ENCODE measurements at places on chromosomes 5 and 9.

DNA sequence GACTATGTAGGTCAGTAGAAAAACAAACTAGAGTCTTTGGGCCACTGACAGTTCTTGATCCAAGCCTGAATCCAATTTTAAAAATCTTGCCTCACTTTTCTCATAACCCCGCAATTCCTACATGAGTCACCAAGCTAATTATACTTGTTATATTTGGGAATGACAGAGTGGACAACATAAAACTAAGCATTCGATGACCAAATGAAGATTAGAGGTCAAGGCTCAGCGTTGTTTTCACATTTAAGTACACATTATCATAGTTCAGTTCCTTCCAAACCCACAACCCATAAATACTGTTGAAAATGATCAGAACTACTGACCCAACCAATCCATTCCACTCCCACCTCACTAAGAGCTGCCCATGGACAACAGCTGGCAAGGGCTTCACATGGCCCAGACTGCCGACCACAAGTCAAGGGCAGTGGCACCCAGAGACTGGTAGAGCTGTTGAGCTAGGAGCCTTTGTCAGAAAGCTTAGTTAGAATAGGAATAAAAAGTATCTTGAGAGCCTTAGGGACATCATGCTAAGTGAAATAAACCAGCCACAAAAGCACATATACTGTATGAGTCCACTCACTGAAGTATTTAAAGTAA, 64.2 kb downstream of the MYO10 start:
- no peak for DNase-seq

GRCh38 chr5:170426786-170427185, 37.6 kb upstream of the KCNMB1 start:
- DNase-seq = no peak

GRCh38 chr5:140996060-140996459, 29.8 kb downstream of the PCDHAC2 start:
- DNase-seq = no peak

GRCh38 chr9:20848490-20848889, 164.4 kb downstream of the FOCAD start:
- peak; percentile 46 for DNase-seq

DNA sequence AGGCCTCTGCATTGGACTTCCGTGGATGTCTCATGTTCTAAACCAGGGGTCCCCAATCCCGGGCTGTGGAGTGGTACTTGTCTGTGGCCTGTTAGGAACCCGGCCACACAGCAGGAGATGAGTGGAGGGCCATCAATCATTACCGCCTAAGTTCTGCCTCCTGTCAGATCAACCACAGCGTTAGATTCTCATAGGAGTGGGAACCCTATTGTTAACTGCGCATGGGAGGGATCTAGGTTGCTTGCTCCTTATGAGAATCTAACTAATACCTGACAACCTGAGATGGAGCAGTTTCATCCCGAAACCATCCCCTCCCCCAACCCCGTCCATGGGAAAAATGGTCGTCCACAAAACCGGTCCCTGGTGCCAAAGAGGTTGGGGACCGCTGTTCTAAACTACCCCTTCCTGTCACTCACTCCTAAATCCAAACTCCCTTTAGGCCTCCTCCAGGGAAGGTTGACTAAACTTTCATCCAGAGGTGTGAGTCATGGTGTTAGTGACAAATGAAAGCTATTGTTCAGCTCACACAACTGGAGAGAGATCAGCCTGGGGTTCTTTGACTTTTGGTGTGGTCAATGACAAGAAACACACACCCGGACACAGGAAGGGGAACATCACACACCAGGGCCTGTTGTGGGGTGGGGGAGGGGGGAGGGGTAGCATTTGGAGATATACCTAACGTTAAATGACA, 9.5 kb downstream of the KCNV2 start:
- no peak for DNase-seq

GRCh38 chr9:103355000-103355399, 359.9 kb downstream of the CYLC2 start:
- DNase-seq = no peak

- no peak for DNase-seq
Measured at GRCh38 chr5:102893942-102894341, 138.8 kb downstream of the PAM start.

DNA sequence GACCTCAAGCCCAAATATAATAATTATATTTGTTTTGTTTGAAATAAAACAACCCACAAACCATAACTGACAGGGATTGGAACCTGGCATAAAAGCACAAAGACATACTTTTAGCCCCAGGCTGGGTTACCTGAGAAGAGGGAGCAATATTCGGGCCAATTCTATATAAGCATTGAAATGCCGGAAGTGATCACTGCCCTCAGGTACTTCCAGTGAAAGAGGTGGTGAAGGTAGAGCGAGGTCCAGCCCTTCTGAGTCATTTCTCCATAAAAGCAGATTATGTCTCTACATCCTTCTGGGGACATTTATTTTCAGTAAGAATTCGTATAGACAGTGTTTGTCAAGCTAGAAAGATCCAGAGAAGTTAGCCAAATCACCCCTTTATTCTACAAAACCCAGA, 59.6 kb downstream of the GCNT4 start:
- no peak for DNase-seq

- peak; percentile 36 for DNase-seq
Measured at GRCh38 chr9:27771803-27772545, 198.7 kb upstream of the C9orf72 start.

- peak; percentile 57 for DNase-seq
Measured at GRCh38 chr5:134125039-134126015, 10.8 kb downstream of the TCF7 start.

- peak; percentile 44 for DNase-seq
Measured at GRCh38 chr5:52692039-52692438, 95.7 kb upstream of the ITGA1 start.

GRCh38 chr9:133712221-133713100, 25.7 kb downstream of the SARDH start:
- no peak for DNase-seq

- DNase-seq = no peak
Measured at GRCh38 chr9:76200315-76200714, 193.9 kb downstream of the RFK start.

- no peak for DNase-seq
Measured at GRCh38 chr5:150766251-150766650, 7.4 kb upstream of the DCTN4 start.

- DNase-seq = no peak
Measured at GRCh38 chr5:9040475-9040874, 505.4 kb downstream of the SEMA5A start.

GRCh38 chr5:6427694-6428093, 21.0 kb upstream of the UBE2QL1 start:
- DNase-seq = no peak

DNA sequence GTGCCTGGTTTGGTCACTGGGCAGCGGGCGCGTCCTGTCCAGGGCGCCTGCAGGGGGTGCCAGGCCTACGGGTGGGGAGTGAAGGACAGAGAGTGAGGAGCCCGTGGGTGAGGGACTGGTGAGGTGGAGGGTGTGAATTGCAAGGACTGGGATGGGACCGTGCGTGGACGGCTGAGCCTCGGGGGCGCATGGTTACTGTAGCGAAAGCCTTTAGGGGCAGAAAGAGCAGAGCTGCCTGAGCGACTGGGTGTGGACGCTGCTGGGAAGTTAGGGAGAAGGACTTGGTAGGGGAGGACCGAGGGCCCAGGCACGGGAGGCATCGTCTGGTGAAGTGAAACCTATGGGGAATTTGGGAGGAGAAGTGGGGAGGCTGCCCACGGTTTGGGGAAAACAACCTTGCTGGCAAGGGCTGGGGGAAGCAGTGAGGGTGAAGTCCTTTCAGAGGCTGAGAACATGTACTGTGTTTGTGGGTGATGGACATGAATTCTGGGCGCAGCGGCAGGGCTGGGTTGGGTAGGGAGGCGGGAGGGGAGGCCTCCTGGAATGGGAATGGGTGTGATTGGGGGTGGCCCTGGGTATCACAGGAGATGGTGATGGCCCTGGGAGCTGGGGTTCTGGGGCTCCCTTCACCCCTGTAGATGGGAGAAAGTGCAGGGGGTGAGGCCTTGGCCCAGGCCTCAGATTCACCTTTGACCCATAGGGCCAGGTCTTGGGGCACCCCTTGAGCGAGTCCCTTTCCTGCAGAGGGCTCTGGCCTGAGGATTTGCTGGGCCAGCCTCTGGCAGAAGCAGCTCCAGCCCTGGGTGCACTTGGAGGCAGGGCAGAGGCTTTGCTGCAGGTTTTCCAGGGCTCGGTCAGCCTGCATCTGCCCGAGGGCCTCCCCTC, 1.7 kb upstream of the TOR4A start:
- no peak for DNase-seq

GRCh38 chr5:75612226-75612569, 945 bp downstream of the ANKDD1B start:
- no peak for DNase-seq

DNA sequence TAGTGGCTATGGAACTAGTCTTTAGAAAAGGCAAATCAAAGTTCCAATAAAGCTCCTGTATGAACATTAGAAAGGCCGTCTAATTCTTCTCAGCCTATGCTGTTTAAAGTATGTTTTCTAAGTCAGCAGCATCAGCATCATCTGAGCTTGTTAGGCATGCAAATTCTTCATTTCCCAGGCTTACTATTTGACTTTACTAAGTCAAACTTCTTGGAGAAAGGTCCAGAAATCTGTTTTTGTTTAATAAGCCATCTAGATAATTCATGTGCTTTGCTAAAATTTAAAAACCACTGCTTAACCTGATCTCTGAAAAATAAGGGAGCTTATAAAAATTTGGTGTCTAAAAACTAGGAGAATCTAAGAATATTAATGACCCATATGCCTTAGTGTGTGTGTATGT, 200.2 kb upstream of the SGCD start:
- DNase-seq = no peak

DNA sequence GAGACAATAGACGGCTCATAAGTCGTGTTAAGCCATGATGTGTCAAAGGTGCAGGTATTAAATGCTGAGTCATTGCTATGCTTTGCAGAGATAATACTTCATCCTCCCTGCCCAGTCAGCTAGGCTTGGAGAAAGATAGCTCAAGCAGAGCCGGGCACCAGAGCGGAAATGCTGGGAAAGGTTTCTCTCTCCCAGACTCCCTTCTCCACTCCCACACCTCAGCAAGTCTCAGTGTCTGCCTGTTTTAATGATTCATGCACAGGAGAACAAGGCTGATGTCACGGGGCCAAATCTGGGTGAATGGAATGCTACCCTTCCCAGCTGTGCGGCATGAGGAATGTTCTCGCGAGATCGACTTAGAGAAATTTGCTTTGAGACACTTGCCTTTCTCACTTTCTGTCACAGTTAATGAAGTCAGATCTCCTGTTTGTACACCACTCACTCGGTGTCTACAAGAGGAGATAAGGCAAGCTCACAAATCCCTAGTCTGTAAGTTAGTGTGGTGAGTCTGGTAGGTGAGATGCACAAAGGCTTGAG, 204.4 kb downstream of the EFNA5 start:
- DNase-seq = peak; percentile 33

DNA sequence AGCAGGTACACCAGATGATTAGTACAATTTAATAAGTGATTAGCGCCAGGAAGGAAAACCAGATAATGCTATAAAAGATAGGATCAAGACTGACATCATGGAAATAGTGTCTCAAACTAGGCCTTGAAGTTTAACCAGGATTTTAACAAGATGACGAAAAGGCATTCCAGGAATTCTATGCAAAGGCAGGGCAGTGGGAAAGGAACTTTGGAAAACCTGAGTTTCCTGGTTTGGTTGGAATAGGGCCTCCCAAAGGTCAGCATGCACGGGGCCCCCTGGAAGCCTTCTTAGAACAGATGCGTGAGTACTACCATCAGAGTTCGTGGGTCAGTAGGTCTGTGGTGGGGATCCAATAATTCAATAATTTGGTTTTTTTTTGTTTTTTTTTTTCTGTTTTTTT, 935.2 kb upstream of the DMAC1 start:
- DNase-seq = no peak

DNA sequence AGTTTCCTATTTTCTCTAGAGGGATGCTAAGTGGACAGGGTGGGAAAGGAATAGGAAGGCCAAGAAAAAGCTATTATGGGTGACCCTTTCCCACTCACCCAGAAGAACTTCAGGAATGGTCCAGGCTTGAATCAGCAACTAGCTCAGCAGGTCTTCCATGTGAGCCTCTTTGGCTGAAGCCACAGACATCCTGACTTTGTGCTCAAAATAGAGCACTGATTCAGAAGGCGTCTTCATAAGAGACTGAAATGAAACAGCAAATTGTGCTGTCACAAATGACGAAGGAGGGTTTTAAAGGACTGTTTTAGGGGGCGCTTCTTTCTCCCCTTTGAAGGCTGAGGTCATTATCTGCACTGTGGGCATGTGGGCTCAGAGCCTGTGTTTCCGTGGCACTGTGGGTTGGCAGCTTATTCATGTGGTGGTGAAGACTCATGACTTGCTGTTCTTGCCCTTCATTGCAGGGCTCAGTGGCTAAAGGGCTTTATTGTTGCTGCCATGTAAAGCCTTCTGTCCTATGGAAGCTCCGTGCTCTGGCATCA, 65.8 kb upstream of the NFIL3 start:
- no peak for DNase-seq

DNA sequence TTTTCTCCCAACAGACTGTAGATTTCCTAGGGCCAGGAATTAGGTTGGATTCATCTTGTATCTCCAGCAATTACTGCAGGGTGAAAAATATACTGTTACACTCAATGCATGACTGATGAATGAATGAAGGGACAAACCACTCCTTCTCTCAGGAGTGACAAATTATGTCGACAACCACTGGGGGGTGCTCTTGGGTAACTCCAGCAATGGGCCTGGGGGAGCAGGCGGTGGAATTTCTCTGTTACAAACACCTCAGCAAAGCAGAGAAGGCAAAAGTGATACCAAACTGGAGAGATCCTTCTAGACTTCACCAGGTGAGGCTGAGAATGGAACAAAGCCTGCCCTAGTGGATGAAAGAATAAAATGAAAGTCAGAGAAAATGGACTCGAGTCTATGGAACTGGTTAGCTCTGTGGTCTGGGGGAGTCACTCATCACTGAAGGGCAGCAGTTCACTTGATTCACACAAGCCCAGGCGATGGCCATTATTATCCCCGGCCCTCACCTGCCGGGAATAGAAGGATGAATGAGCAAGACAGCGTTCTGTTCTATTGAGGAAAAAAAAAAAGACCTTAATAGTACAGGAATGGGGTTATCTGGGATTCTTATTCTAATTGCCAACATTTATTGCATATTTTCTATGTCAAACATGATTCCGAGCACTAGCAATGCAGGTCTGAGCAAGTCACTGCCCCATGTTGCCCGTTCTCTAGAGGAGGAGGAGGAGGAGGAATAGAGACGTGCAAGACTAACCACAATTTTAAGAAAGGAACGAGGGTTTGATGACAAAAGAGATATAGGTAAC, 341.1 kb downstream of the ASTN2 start:
- no peak for DNase-seq

DNA sequence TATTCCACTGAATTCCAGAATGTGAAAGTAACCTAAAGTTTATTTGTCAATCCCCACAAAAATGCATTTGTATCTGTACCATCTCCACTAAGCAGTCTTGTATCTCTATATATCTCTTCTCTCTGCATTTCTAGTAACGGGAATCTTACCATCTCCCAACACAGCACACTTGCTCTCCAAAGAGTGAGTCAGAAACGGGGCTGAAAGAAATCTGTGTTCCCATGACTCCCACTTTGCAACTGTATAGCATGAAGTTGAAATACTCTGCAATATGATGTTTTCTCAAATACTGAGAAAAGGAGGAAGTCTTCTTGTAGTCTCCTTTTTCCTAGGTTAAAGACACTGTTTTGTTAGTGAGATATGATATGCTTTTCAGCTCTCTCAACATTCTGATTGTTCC, 848.8 kb upstream of the ACO1 start:
- DNase-seq = no peak
